ENCODE measurements at places on chromosomes 6 and 20.

- DNase-seq: no peak
These were observed 368.5 kb downstream of the ZFAND3 start for GRCh38 chr6:38187811-38188590.

- no peak for DNase-seq
These were observed 350.9 kb upstream of the PRND start for GRCh38 chr20:4370851-4371250.

DNA sequence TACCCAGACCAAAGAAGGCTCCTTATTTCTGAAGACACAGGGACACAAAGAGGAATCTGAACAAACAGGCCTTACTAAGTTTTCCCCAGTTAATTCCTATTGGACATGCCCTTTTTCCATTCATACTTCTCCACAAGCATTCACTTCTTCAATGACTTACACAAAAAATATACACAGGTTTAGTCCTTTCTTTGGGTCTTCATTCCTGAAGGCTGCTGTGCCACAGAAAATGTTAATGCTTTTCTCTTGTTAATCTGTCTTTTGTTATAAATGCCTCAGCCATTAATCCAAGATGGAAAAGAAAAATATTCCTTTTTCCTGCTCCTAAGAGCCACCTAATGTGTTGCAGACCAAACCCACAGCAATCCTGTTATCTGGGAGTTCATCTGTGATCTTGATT, 71.2 kb downstream of the QRSL1 start:
- no peak for DNase-seq

DNA sequence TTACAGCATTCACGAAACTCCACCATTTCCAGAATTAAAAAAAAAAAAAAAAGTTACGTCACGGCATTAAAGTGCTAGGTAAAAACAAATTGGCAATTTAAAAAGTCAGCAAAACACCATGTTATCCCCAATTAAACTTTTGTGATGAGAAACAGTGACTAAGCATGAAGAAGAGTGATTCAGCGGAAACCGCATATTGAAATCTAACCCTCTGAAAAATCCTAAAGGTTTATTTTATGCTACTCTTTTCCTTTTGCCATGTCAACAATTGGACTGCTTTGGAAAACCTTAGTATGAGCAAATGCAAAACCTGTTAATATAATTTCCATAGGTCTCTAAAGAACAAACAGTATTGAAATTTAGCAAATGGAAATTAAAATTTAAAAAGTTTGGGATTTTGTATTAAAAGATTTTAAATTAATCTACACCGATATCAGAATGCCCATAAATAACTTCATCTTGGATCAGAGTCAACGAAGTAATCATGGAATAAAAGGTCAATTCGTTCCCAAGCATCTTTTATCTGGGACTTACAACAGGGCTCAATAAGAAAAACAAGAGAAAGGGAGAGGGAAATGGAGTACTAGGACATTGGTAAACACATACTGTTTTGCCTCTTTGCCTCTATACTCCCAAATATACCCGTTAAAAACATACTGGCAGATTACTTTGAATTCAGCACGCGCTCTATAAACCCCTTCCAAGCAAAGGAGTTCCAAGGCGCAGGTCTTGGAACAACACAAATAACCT, 1.1 kb downstream of the FBXO30 start:
- no peak for DNase-seq

- no peak for DNase-seq
These were observed 32.2 kb downstream of the MRAP2 start for GRCh38 chr6:84065693-84066290.

GRCh38 chr6:169997187-169997929, 245.9 kb downstream of the ERMARD start:
- no peak for DNase-seq

- DNase-seq: no peak
These were observed 102.2 kb downstream of the DCDC2 start for GRCh38 chr6:24255676-24256075.

DNA sequence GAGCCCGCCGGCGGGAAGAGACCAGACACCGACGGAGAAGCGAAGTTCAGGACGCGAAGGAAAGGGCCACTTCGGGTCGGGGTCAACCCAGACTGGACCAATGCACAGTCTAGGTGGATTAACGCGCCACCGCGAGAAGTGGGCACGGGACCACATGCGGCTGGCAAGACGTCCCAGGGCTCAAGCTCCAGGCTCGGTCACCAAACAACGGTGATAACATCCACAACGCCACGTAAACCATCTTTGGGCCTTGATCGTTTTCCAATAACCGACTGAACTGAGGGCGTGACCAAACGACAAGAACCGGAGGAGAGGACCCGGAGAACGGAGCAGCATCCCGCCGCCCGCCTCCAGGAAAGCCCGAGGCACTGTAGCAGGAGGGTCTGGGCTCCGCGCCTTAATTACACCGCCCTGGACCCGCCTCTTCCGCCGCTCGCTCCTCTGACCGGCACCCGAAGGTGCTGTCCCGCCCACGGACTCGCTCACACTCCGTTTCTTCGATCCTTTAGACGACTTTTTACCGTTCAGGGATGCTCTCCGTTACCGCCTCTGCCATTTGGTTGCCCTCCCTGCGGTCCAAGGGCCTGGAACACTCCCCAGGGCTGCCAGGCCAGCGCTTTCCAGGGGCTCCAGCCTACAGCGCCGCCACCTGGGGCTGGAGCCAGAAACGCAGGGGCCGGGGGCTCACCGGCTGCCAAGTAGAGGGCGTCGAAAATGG, 44.1 kb downstream of the DPPA5 start:
- peak; percentile 25 for DNase-seq

GRCh38 chr6:118724211-118724610, 72.8 kb upstream of the CEP85L start:
- no peak for DNase-seq

DNA sequence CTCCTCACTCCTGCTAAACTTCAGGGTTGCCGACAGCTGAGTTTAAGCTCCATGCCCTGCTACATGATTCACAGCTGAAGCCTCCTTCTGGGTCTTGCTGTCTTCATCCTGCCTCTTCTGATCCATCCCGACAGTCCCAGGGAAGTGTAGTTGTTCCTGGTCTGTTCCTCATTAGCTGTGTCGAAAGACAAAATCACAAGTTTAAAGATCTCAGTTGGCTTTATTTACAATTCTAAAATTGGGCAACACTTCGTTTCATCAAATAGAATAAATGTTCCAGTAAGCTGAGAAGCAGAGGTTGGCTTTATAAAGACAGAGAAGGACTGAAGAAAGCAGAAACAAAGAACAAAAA, 4.1 kb upstream of the SLC2A10 start:
- DNase-seq: no peak

DNA sequence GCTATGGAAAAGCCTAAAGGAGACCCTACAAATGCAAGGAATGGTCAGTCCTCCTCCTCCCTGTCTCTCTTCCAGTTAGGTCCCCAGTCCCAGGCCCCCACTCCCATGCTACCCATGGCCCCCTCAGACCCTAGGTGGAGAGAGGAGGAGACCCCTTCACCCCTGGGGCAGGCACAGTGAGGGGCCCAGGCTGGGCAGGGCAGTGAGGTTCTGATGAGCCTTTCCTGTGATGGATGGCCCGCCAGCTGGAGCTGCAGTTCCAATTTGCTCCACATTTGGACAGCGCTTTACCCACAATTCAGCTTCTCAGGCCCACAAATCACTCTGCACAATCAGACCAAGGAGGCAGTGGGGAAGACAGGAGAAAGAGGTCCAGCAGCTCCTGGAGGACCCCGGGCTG, 37.3 kb upstream of the MLN start:
- no peak for DNase-seq

Data from central memory CD4-positive, alpha-beta T cell (primary cell).